NCI-H510A treated with DMSO at 0.1 percent for 48 hours (cell line): ENCODE measurements at places on chromosomes 1 and 21.

DNA sequence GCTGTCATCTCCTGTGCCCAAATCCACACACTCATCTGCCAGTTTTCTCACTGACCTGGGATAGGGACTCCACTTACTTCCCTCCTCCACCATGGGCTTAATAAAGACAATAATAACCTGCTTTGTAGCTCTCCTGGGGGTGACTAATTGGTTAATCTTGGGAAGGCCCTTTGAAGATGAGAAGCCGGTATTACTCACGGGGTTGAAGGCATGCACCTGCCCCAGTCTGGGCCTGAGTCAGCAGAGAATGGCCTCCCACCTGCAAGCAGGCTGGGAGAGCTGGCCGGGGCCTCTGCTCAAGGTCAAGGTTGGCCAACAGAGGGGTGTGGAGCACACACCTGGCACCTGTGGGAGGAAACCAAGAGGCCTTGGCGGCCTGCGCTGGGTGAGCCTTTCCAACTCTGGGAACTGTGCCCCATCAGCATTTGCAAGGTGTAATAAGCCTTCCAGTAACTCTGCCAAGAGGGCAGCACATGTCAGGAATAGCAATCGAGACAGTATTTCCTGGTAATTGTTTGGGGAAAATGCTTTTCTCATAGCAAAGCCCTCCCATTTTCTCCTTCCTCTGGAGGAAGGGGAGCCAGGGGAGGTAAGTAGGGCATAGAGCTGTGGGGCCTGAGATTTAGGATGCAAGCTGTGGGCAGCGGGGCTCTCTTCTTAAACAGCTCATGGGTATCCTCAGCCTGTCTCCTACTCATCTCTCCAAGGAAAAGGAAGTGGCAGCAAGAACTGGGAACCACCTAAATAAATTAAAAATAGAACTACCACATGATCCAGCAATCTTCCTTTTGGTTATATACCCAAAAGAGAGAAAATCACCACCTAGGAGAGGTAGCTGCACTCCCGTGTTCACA lies 49.0 kb downstream of the TOMM20 start:
- peak; percentile 78 for DNase-seq

DNA sequence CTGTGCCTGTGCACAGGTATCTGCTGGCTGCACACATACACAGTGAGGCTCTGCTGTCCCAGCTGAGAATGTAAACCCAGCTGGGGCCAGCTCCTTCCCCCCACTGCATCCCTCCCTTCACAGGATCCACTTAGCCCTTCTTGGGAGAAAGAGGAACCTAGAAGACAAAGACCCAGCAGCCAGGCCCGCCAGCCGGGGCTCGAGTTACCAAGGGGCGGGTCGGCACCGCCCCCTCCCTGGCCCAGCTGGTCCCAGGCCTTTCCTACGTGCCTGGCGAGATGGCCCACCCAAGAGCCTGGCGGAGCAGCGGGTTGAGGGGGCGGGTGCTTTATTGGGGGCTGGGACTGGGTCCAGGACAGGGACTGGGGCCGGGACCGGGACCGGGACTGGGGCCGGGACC lies 2.1 kb downstream of the SH3BGRL3 start:
- no peak for DNase-seq

GRCh38 chr1:179058487-179059483 lies 23.1 kb upstream of the TOR3A start:
- DNase-seq = no peak

DNA sequence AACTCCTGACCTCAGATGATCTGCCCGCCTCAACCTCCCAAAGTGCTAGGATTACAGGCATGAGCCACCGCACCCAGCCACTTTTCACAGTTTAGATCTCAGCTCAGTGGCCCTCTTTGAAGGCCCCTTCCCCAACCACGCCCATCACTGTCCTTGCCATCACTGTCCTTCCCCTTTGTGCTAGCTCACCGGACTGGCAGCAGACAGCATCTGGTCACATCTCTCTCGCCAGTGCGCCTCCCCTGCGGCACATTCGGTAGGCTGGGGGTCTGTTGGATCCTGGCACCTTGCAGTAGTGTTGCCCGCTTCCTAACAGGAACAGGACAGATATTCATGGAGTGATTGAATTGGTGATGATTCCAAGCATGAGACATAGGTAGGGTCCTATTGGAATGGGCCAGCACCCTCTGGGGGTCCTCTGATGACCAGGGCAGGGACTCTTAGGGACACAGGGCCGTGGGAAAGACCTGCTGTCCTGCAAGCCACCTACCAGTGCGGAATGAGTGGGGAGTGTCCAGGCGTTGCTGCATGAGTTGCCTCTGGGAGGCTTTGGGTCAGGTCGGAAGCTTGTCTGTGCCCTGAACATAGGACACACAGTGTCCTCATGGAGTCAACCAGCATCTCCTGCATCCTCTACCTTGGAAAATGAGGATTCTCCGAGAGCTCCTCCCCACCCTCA lies 178.8 kb upstream of the VAMP3 start:
- DNase-seq = no peak

GRCh38 chr1:58722414-58722813 lies 22.6 kb upstream of the MYSM1 start:
- DNase-seq = no peak

DNA sequence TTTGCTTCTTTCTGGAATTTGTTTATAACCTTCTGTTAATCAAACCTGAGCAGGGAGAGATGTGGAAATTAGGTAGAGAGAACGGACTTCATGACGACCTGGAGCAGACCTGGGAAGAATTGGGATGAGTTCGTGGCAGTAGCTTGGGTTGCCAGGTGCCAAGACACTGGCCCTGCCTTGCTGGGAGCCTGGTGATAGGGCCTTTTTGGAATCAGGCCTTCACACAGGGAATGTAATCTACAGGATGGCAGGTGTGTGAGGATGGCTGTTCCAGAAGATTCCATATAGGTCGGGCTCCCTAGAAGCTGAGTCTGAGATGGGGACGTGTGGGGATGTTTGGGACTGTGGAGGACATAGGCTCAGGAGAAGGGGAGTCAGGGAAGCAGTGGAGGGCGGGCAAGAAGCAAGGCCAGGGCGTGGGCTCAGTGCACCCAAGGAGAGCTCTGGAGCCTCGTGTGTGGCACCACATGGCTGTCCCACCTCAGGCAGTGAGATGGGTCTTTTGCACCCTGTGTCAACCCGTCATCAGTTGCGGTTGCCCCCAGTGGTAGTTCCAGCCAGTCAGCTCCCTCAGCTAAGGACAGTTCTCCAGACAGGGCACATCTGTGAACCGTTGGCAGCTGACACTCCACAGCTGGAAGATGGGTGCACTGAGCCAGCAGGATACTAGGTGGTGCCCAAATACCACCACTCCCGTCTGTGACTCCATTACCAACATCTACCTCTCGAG lies 395.9 kb downstream of the MATN1 start:
- no peak for DNase-seq

DNA sequence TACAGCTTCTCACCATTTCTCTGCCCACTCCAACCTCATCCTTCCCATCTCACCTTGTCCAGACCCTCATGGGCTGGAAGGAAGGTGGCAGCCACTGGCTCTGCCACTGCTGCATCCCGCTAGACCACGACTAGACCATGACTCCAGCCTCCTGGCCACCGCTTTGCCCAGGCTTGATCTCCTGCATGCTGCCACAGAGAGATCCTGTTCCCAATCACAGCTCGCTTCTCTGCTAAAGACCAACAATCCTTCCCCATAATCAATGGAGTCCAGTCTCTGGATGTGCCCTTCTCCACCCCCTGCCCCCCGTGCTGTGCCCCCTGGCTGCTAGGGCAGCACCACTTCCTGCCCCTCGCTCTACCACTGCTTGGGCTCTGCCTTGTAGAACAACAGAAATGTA lies 64.9 kb upstream of the DMRTB1 start:
- no peak for DNase-seq

DNA sequence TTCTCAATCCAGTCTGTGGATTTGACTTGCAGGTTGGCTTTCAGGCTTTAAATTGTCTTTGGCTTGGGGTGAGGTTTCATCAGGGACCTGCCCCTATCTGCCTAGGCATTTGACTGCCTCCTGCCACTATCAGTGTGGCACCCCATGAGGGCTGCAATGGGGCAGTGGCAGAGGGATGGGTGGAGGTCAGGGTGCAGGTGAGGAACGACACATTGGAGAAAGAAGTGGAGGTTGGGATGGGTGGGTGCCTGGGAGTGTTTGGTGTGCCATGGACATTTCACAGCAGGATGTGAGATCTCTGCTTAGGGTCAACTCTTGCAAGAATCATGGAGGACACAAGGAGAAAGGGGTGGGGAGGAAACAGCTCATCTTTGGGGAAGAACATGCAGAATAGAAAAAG lies 625.1 kb downstream of the PTPRU start:
- DNase-seq = no peak

GRCh38 chr1:18512883-18513282 lies 32.2 kb downstream of the KLHDC7A start:
- DNase-seq = no peak

DNA sequence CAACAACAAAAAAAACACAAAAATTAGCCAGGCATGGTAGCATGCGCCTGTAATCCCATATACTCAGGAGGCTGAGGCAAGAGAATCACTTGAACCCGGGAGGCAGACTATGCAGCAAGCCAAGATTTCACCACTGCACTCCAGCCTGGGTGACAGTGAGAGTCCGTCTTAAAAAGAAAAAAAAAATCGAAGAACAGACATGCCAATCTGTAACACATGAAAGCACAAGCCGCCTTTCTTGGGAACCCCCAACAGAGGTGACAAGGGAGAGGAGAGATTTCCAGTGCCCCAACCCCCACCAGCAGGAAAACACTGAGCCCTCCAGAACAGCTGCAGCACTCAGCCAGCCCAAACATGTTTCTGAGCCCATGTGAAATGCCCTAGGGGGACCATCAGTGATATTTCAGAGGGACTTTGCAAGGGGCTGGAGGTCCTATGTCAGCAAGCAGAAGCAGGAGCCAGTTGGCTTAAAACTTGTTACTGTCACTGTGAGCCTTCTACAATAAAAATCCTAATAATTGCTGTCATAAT lies 14.2 kb upstream of the EFNA1 start:
- DNase-seq = no peak

- DNase-seq = no peak
These were observed 23.2 kb downstream of the KANK4 start for GRCh38 chr1:62295921-62296491.

DNA sequence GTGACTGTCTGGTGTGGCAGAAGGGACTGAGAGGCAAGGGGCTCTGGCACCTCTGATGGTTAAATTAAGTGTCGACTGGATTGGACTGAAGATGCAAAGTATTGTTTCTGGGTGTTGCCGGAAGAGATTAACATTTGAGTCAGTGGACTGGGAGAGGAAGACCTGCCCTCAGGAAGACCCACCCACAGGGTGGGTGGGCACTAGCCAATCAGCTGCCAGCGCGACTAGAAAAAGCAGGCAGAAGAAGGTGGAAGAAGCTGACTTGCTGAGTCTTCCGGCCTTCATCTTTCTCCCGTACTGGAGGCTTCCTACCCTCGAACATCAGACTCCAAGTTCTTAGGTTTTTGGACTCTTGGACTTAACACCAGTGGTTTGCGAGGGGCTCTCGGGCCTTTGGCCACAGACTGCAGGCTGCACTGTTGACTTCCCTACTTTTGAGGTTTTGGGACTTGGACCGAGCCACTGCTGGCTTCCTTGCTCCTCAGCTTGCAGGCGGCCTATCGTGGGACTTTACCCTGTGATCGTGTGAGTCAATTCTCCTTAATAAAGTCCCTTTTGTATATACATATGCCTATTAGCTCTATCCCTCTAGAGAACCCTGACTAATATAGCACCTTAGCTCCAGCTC lies 79.6 kb downstream of the KAZN start:
- no peak for DNase-seq

DNA sequence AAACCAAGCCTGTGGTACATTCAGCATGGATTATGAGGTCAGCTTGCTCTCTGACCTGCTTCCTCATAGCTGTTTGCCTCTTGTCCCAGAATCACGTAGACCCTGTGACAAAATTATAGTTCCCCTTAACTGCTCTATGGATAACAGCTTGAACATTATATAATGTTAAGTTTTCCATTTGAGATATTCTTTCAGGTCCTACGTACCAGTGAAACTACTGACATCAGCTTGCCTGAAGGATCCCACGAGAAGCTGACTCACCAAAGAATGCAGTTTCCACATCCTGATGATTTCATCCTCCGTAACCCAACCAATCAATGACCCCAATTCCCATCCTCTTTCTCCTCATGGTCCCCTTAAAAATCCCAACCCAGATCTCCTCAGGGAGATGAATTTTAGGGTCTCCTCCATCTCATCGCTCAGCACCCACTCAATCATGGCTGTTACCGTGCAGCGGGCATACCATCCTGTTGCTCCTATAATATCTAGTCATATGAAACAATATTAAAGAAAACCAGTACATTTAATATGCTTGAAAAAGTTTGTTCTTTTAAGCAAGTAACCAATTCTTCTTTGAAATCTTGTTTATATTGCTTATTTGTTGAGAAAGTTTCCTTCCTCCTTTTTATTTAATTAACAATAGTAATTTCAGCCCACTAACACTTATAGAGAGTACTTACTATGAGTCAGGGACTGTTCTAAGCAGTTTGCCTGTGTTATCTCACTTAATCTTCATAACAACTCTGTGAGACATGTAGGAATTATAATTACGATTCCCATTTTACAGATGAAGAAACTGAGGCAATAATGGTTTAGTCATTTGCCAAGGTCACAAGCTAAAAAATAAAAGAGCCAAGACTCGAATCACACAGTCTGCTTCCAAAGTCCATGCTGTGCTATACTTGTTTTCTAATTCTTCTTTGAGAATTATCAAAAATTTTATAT lies 27.4 kb downstream of the CHML start:
- no peak for DNase-seq

- DNase-seq = peak; percentile 16
These were observed 6.9 kb upstream of the TMEM269 start for GRCh38 chr1:42777852-42778251.

- DNase-seq = no peak
These were observed 14.7 kb upstream of the PTGFR start for GRCh38 chr1:78475888-78476610.

DNA sequence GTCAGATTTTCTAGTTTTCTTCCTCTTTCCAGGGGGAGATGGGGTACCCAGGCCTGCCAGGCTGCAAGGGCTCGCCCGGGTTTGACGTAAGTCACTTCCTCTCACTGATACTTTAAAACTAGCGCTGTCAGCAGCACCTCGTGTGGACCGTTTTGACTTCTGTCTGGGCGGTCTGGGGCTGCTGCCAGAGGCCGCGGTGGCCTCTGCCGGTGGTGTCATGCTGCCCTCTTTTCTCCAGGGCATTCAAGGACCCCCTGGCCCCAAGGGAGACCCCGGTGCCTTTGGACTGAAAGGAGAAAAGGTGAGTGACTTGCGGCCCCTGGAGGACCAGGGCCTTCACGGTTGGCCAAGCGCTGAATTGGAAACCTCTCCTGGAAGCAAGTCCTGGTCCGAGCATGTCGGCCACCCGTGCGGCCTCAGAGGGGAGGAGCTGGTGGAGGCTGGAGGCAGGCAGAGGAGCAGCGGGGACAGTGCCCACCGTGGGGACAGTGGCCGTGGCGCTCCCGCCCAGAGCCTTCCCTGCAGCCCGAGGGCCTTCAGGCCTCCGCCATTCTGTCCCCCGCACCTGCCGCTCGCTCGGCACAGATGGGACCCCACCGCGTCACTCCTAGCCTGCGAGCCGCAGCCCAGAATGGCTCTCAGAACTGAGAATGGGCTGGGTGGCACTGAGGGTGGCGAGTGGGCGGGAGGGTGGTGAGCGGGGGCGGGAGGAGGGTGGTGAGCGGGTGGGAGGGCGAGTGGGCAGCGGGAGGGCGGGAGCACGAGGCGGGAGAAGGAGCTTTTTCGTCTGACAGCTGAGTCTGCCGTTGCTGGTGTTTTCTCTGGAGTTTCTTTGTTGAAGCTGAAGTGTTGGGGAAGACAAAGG lies 9.4 kb downstream of the COL6A1 start:
- DNase-seq = no peak
